Activated T-helper 1 cell treated with anti-CD3 and anti-CD28 coated beads, Interleukin-2, amount 50 U/mL, for 16 hours (primary cell): ENCODE measurements at places on chromosomes 3 and 15.

DNA sequence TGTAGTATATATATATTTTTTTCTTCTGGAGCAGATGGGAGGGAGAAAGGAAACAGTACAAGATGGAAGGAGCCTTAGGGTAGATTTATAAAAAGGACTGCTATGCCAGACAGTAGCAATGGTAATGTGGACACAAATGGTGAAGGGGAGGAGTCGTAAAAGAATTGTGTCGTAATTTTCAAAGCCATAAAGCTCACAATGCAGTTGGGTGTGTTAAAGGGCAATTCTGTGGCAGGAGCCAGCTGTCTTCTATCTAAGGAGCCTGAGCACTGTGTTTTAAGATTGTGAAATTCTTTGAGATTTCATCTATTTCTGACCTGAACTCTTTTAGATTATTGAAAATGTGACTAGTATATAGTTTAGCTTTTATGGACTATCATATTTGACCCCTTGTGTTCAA, 58.9 kb downstream of the CNOT10 start:
- DNase-seq, result no peak

- no peak for DNase-seq
Observed at GRCh38 chr15:101447561-101448071, 41.9 kb downstream of the PCSK6 start.

GRCh38 chr3:106206613-106207012, 337.8 kb upstream of the CBLB start:
- DNase-seq, result no peak

DNA sequence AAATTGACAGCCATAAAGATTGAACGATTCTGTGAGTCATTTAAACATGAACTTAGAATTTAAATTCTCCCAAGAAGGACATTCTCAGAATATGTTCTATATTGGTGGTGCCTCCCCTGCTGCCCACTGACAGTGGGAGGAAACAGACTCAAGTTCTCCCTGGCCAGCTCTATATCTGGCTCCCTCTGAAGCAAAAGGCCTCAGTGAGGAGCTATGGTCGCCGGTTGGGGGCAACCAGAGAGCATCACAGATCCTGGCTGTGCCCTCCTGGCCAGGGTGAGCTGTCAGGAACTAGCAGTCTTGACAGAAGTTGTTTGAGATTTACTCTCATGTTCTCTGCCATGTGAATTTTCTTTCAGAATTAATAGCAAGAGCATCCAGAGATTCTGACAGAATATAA, 285.5 kb downstream of the NTRK3 start:
- no peak for DNase-seq

- no peak for DNase-seq
Observed at GRCh38 chr15:42090781-42091180, 3.6 kb downstream of the PLA2G4D start.

DNA sequence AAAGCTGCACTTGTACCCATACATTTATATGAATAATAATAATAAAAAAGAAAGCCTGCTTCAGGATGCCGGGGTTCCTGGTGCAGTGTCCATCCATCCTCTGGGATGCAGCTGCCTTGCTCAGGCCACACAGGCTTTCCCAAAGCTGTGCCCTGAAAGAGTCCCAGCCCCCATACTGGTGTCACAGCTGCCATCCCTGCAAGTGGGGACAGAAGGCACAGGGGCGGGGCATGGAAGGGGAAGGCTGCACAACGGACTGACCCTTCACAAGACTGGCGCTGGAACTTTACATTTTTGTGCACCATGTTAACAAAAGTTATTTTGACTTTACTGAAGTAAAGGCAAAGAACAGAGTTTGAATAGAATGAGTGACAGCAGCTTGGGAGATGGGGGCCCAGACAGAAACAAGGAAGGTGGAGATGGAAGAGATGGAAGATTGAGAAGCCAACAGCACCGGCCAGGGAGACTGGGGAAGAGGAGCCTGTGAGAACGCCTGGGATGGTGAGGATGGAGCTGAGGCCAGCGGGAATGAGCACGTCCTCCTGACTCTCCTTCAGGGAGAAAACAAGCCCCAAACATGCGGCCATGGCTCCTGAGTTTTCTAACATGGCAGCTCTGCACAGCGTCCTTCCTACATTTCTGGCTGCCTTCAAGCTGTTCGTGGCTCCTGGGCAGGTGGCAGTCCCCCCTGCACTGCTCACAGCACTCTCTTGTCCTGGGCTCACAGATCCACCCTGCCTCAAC, 73.1 kb downstream of the ABTB1 start:
- DNase-seq, result no peak

GRCh38 chr3:52842424-52842823, 7.6 kb upstream of the MUSTN1 start:
- no peak for DNase-seq

GRCh38 chr15:79878078-79878705, 18.6 kb downstream of the MTHFS start:
- no peak for DNase-seq

DNA sequence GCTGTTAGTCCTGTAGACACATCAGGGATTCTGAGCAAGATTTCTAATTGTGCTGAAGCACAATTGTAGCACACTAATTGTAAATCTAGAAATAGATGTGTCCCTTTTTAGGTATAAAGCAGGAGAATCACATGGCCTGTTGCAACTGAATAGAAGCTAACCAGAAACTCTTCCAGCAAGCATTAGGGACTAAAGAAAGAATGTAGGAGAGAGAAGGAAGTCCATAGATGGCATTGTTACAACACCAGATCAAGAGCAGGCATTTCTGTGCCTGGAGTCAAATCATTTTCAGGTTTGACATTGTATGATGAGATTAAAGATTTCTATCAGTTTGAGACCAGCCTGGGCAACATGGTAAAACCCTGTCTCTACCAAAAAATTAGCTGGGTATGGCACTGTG, 27.4 kb downstream of the CALML4 start:
- no peak for DNase-seq

DNA sequence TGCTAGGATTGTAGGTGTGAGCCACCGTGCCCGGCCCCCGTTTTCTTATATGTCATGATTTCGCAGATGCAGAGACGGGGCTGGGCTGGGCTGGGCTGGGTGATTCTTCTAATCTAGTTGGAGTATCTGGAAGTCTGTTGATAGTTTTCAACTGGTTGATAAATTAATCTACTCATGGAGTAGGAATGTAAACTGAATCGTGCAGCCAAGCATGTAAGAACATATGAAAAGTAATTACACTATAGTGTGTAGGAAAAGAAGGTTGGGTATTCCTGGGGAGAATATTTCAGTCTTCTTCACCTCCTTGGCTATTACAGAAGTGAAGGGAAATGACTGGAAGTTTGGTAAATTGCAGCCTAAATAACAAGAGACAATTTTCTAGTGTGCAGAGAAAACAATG, 82.6 kb upstream of the MAGI1 start:
- DNase-seq, result no peak

DNA sequence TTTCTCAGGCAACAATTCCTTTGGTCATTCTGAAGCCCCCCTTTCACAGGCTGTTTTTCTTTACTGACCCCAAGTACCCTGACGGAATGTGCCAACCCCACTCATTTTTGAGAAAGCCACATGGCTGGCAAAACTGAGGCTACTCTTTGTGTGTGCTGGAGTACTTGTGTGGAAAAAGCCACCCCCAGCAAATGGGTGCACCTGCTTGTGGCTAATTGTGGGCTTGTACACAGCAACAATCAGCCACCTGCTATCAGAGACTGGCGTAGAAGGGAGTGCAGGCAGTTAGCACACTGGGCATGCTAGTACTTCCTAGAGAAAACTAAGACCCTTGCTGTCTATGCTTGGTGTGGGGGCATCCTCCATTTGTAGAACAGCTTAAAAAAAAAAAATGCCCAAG, 110.1 kb upstream of the LMOD3 start:
- DNase-seq, result no peak

- DNase-seq, result no peak
Observed at GRCh38 chr3:140298043-140298442, 363.1 kb downstream of the CLSTN2 start.

DNA sequence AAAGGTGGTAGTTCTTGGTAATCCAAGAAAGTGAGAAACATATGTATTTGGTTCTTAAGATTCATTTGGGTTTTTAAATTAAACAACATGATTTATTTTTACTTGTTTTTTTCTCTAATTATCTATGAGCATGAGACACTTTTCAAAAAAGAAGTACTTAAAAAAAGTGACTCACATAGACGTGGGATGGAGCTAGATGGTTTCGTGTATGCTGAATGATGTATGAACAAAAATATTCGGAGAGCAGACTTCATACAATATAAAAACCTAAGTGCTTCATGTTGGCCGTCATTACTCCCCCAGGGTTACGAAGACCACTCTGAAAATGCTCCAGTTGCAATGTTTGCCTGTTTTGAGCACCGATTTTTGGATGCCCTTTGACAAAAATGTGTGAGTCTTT, 90.9 kb downstream of the RORA start:
- no peak for DNase-seq

GRCh38 chr3:35737080-35737479, 97.8 kb downstream of the ARPP21 start:
- no peak for DNase-seq

DNA sequence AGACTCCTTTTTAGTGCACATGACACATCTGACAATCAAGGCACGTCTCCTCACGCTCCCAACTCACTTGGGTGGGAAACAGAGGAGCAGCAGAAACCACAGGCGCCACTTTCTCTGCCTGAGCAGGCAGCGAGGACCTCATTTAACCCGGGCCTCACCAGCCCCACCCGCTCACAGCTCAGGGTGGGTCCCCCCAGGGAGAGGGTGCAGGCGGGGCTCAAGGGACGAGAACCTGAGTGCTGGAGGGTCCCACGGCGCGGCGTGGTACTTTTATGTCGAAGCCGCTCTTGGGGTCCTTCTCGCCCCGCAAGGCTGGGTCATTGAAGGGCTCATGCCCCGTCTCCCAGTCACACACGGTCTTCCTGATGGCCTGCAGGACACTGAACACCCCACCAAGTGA, 62.6 kb downstream of the CYFIP1 start:
- no peak for DNase-seq

DNA sequence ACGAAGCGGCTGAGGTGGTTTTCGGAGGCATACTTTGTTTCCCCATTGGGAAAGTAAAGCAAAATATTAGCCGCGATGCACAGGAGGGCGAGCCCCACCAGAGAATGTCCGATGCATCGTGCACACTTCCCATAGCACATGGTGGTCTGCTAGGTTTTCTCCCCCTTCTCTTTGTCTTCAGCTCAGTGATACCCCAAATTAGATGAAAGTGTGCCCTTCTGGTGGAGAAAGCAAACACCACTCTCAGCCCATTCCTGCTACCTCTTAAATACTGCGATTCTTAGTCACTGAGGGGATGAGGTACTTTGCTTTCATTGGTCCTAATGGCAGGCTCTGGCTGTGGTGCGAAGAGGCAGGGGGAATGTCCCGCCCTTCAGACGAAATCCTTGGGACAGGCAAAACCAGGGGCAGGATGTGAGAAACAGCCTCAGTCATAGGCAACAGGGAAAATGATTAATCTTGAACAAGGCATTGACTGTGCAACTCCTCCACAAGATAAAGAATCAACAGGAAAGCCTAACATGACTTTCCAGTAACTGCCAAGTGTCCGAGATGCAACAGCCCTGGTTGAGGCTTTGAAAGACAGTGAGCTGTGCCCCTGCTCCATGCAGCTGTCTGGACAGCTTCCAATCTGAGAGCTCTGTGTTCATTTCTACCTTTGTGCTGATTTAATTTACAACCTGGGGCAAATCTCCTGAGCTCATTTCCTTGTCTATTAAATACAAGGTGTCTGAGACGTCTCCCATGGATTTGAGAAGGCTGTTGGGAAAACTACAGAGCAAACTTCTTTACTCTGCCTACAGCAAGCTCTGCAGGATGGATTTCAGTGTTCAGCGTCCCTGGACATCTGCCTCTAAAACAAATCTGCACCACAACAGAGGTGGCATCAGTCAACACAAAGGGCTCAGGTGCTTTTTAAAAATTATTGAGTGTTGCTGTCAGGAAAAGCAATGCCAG, at the start of gene TM4SF1:
TSS of gene TM4SF1 (minus strand) at position 242 of the 957 bp plus-strand sequence. CDS start at position 140, 102 bp downstream.
- no peak for DNase-seq

DNA sequence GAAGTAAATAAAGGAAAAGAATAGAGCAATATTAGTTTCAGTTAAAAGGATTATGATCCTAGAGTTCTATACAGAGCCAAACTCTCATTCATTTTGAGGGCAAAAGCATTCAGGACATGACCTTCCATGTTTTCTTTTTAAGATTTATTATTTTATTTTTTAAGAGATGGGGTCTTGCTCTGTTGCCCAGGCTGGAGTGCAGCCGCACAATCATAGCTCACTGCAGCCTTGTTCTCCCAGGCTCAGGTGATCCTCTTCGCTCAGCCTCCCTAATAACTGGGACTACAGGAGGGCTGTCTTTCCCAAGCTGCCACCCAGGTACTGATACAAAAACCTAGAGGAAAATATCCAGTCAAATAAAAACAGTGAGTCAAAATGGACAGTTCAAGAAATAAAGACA, 13.6 kb upstream of the CCDC13 start:
- DNase-seq, result no peak

GRCh38 chr3:185733980-185734724, 90.7 kb downstream of the IGF2BP2 start:
- DNase-seq, result no peak

DNA sequence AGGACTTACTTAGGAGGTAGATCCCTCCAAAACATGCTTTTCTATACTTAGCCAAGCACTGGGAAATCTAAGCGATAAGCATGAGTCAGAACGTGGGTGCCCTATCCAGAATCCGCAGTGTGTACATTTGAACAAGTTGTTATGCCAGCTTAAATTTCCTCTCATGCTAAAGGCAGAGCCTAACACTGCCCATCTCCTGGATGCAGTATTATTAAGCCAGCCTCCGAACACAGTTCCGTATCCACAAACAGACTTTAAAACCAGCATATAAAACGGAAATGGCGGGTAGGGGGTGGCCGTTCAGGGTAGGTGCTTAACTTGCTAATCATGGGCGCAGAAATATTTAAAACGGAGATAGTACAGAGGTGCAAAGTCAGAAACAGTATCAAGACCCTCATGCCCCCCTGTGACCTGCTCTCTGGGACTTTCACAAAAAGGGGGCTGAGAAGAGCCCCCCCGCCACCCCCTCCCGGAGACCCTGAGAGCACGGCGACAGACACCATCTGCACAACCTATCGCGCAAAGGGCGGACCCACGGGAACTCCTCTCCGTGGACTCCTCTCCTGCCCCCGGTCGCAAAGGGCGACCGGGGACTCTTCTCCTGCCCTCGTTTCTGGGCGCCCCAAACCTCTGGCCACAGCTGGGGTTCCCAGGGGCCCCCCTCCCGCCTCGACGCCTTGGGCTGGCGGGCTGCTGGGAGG, 889 bp upstream of the LRRIQ4 start:
- DNase-seq, result no peak

GRCh38 chr15:86557018-86557550, 477.4 kb downstream of the AGBL1 start:
- no peak for DNase-seq

DNA sequence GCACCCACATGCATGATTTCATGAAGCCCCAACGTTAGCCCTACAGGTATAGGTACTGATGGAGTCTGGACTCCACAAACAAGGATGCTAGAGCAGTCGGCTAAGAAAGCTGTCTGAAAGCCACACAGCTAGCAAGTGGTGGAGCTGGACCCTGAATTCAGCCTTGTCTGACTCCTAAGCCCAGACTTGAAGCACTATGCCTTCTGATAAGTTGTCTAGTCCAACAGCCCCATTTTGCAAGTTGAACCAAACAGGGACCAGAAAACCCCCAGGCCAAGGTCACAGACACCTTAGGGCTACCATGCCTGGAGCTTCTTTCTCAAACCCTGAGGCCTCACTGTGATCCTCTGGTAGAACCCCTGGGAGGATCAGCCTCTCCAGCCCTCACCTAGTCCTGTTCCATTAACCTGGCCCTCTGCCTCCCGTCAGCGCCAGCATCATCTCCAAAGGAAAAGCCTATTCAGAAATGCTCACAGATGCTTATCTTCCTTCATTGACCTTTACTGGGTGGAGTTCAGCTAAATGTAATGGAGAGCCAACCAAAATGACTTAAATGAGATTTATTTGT, 1.7 kb upstream of the SLCO2A1 start:
- DNase-seq, result no peak

GRCh38 chr15:55758580-55758986, 15.6 kb upstream of the PRTG start:
- no peak for DNase-seq
